ENCODE measurements at places on chromosomes 6 and 20.

DNA sequence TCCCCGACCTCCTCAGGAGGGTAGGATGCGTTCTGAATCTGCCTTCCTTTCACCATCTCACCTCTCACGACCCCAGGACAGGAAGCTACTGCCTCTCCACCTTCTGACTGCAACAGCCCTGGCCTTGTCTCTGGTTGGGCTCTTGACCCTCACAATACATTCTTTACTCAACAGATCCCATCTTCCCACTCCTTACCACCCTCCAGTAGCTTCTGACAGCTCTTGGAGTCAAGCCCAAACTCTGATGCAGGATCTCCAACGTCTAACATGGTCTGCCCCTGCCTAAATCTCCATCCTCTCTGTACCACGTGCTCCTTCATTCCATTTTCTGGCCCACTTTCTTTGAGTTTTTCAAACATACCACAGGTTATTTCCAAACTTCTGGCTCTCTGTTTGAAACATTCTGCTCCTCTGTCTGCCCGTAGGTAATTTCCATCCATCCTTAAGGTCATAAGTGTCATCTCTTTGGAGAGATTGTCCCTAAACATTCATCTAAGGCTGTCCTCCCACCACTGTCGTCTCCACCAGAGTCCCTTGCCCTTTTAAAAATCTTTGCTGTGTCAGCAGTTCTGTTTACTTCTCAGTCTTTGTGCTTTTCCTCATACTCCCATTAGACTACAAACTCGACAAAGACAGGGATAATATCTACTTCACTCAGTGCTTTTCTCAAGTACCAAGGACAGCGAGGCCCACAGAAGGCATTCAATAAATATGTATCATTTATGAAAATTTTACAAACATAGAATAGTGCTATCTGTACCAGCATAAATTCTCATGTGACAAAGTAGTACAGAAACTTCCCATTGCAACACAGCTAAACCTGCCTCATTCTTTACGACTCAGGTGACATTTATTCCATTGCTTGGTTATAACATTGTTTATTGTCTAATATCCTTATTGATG lies 73.6 kb downstream of the BCAS1 start:
- no peak for DNase-seq

DNA sequence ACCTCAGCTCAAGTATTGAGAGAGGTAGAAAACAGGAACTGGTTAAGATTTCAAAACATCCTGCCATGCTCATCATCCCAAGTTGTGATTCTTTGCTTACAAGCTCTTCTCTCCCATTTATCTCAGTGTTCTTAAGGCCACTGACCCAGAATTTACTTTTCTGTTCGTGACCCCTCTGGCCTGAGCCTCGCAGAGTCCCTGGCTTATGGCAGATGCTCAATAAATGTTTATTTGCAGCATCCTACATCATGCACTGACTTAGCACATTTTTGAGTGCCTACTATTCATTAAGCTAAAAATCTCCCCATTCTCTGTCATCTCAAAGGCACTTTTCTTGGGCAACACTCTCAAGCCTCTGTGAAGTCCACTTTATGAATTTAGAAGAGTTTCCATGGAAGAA lies 33.4 kb upstream of the MC3R start:
- no peak for DNase-seq

DNA sequence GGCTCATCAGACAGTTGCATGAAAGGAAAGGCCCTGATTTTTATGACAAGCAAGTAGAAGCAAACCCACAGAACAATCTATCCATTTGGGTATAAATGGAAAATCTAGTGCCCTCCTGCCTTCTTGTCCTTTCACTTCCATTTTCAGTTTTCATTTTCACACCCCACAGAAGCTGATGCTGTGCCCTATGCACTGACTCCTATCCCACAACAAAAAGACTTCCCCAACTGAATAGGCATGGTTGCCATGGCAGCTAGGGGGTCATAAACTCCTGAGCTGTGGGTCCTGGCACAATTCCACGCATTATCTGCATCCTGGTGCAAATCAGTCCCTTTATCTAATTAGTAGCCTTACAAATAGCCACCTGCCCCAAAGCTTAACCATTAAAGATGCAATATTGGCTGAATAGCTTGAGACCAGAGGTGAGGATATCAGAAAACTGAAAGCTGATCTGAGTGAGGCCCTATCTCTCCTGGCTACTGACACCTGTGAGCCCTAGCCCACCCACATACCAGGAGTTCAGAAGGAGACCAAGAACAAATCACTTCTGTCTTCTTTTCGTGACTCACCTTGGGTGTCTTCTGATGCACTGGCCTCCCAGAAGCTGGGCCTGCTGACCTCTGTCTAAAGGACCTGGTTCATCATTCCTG lies 34.9 kb upstream of the HEY2 start:
- no peak for DNase-seq

DNA sequence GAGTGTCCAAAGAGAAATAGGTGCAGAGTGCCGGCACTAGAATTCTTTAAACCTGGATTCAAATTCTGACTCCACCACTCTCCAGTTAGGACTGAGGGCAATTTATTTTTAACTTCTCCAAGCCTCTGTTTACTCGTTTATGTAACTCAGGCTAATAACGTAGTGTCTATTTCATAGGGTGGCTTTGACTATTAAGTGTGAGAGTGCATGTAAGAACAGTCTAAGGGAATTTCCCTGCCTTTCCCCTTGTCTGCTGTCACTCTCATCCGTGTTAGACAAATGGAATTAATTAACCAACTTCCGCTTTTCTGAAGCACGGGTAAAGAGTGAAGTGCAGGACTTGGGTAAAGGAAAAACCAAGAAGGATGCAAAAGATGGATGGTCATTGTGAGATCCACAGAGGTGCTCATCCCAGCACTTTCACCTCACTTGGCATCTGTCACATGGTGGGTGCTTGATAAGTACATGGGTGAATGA lies 4.1 kb upstream of the ZKSCAN8 start:
- no peak for DNase-seq

DNA sequence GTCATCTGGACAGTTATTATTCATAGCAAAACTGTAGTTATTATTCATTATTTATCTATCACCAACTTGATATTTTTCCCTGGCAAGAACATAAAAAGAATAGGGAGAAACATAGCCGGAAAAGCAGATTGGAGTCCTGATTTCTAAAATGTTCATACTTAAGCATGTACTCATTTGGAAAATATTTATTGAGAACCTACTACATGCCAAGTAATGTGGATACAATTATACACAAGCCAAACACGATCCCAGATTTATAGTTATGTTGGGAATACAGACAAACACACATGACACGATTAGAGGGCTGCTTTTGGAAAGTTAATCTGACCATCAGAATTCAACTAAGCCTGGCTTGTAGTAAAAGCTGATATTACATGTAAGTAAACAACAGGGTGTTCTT lies 30.7 kb downstream of the ARHGAP18 start:
- DNase-seq, result no peak

GRCh38 chr20:61611401-61612180 lies 359.5 kb downstream of the CDH4 start:
- DNase-seq, result no peak

DNA sequence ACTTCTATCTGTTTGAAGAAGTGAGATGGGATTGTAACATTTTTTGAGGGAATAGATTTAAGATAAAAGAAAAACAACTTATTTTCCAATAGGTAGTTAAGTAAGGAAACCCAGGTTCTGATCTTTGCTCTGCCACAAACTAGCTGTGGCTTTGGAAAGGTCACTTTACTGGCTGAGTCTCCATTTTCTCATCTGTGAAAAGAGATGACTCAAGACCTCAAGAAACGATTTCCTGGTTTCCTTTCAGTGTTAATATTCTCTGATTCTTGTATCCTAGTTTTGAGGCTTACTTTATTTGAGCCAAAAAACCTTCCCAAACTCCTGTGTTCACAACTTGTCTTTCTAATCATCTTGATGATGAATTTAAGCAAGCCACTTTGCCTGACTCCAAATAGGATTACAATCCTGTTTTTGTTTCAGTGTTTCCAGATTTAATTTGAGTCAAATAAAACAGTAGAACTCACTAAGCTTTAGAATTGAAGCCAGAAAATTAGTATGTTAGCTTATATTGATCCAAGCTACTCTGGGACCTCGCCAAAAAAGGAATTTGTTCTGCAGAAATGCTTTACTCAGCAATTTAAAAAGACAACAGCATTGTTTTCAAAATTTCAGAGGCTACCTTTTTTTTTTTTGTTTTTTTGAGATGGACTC lies 51.1 kb downstream of the ENPP1 start:
- DNase-seq, result no peak

All from stimulated activated CD8-positive, alpha-beta memory T cell treated with anti-CD3 and anti-CD28 coated beads, Interleukin-7, amount 100 ng/mL, for 24 hours (primary cell).